ENCODE measurements at places on chromosomes 11 and 22.
A peak's percentile ranks its signal among the peaks of the same experiment; 100 is the strongest.

DNA sequence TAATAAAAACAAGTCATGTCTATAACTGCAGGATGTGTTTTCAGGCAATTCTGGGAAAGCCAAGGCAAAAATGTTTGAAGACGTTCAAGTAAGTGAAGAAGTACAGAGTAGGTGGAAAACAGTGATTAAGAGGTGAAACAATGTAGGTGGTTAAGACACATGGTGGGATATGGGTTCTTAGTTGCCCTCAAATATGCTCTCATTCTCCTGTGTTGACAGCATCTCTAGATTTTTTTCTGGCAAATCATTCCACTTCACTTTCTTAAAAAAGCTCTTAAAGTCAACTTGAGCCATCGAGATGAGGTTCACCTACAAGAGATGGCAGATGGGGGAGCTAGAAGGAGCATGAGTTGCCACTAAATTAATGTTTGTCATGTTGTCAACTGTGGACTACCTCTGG, 1041.0 kb upstream of the CNTN5 start:
- peak; percentile 37 for DNase-seq

DNA sequence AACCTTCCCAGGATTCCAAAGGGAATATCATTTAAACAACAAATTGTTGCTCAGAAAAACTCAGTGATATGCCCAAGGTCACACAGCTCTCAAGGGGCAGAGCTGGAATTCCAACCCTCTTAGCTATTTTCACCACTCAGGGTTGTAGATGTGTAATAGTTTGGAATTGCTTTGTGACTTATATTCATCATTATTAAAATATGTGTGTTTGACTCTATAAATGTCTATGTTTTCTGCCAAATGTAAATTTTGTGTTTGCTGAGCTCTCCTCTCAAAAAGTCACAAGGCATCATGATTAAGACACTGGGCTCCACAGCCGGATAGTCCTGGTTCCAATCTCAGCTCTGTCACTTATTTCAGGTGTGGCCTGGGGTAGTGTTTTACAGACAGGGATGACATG, 407.3 kb downstream of the TMEM135 start:
- peak; percentile 94 for DNase-seq

DNA sequence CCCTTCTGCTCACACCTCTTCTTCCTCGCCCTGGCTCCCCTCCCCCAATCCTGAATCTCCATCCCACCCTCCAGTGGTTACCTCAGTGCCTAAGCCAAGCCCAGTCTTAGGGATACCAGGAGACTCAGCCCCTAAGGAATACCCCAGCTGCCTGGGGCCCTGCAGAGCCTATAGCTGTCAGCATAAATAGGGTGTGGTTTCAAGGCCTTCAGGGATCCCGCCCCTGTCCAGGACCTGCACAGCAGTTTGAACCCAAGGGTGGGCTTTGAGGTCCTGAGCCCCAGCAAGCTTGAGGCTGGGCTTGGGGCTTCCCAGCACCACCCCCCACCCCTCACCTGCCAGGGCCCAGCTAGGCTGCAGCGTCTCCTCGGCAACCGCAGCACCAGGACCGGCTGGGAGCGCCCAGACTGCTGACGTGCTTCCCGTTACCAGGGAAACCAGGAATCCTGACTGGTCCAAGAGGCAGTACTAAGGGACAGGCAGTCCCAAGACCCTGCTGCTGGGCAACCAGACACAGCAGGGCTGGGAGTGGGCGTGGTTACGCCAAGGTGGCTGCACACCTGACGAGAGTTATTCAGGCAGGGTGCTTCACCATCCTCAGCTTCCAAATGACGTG, 13.7 kb downstream of the APBB1 start:
- DNase-seq, result no peak

- peak; percentile 30 for DNase-seq
These were observed 173.6 kb upstream of the CCDC90B start for GRCh38 chr11:83459798-83460197.

DNA sequence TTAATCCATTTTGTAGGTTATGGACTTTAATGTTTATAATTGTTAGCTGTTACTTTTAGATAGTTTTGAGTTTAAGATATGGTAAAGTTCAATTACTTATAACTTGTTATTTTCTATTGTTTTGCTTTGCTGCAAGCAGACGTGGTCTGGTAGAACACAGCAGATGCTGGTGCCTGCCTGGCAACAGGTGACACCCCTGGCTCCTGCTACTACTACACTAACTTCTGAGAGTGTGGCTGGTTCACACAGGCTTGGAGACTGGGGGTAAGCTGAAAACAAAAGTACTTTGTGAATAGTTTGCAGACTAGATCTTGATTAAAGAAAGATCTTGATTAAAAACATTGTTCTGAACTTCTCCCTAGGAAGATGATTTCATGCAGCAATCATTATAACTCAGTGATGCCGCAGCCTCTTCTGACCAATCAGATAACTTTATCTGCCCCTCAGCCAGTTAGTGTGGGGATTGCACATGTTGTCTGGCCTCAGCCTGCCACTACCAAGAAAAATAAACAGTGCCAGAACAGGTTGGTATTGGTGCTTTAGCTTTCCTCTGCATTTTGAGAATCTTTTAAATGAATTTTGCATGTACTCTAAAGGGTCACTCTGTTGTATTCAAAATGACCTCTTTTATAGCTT, 90.4 kb downstream of the HIPK3 start:
- no peak for DNase-seq

- DNase-seq, result no peak
These were observed 27.9 kb downstream of the NOX4 start for GRCh38 chr11:89463266-89463780.

GRCh38 chr11:22317656-22318055, 20.5 kb upstream of the SLC17A6 start:
- no peak for DNase-seq

DNA sequence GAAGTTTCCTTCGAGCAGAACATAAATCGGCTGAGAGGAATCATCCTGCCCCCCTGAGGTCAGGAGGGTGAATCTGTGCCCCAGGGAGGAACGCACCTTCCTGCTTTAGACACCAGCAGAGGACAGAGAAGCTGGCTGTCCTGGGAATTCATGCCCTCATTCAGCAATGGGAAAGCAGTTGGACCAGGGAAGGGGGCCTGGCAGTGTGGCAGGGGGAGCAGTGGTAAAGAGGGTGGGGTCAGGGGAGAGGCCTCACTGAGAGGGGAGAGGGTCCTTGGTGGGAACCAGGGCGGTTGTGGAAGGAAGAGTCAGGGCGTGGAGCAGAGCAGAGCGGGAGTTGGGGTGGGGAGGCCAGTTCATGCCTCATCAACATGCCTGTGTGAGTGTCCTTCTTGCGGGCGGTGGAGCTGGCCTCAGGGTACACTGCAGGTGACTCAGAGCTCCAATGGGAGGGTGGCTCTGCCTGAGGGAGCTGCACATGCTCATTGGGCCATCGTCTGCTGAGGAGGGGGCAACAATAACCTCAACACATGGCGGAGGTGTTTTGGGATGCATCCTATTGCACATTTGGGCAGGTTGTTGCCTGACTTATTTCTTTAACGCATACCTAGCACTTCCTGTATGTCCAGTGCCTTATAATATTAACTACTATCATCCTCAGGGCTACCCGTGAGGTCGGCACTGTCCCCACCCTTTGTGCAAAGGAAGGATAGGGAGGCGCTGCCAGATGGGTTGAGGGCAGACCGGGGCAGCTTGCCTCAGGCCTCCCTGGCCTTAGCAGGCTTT, 23.2 kb downstream of the MED15 start:
- peak; percentile 87 for DNase-seq

GRCh38 chr11:77379253-77379652, 77.8 kb upstream of the GDPD4 start:
- DNase-seq, result peak; percentile 38

GRCh38 chr11:133677387-133677786, 145.1 kb upstream of the OPCML start:
- DNase-seq, result no peak

- peak; percentile 20 for DNase-seq
These were observed 935.3 kb downstream of the DLG2 start for GRCh38 chr11:84691830-84692229.

GRCh38 chr11:11217929-11218628, 135.0 kb downstream of the CSNK2A3 start:
- DNase-seq, result no peak

GRCh38 chr22:30488121-30488520, 16.3 kb upstream of the SEC14L3 start:
- DNase-seq, result no peak

DNA sequence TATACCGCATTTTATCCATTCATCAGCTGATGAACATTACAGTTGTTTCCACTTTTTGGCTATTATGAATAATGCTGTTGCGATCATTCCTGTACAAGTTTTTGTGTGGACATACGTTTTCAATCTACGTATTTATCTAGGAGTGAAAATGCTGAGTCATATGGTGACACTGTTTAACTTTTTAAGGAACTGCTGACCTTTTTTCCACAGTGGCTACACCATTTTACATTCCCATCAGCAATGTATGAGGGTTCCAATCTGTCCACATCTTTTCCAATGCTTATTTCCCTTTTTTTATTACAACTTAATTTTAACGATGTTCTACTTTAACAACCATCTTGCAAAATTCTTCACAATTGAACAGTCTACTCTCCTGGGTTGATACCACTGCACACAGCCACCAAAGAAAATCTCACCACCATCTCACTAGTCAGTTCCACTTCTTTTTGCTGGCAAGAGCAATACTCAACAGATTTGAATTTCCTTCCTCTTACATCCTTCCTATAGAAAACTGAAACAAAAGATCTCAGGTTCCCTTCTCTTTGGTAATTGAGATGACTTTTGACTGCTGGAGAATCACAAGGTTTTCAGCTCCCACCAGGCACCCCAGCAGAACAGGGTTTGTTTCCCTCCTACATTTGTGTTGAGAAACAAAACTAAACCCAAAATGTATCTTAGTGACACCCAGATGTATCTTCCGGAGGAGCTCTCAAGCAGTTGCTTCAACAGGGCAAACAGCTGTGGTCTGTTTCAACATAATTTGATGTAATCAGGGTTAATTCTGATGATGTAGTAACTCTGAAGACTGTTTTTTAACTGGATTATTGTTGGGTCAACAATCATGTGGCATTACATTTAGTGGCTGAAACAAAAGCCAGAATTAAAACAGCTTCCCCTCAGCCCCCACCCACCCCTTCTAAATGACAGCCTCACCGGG, 7.0 kb upstream of the GAB2 start:
- peak; percentile 41 for DNase-seq

DNA sequence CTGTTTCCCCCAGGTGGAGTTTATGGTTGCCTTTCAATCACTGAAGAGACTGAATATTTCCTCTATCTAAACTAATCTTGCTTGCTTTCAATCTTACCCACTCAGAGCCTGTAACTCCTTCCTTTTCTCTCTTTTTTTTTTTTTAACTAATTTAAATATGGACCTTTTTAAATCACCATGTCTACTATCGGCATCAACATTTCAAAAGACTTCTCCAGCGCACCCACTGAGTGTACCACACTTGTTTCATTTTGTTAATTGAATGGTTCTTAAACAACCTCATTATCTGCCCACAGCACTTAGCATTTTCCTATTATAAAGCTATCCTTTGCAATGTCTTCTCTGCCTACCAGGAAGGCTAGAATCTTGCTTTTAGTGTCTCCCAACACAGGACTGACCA, 1212.5 kb downstream of the LRRC4C start:
- no peak for DNase-seq

GRCh38 chr11:109000531-109000930, 335.7 kb downstream of the DDX10 start:
- DNase-seq, result no peak

DNA sequence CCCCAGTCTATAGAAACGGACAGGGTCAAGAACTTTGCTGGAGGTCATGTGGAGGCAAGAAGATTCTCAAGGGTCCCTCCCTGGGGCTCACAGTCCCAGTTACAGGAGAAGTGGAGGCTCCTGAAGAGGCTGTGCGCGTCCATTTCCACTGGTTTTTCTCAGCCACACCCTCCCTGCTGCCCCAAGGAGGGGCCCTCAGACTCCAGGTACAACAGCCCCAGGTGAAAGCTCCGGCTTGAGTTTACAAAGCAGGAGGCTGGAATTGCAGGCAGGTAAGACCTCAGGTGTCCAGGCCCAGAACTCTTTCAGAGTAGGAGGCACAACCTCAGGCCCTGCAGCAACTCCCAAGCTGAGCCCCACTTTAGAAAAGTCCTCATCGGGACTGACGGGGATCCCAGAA, 3.1 kb downstream of the SHANK2 start:
- no peak for DNase-seq

DNA sequence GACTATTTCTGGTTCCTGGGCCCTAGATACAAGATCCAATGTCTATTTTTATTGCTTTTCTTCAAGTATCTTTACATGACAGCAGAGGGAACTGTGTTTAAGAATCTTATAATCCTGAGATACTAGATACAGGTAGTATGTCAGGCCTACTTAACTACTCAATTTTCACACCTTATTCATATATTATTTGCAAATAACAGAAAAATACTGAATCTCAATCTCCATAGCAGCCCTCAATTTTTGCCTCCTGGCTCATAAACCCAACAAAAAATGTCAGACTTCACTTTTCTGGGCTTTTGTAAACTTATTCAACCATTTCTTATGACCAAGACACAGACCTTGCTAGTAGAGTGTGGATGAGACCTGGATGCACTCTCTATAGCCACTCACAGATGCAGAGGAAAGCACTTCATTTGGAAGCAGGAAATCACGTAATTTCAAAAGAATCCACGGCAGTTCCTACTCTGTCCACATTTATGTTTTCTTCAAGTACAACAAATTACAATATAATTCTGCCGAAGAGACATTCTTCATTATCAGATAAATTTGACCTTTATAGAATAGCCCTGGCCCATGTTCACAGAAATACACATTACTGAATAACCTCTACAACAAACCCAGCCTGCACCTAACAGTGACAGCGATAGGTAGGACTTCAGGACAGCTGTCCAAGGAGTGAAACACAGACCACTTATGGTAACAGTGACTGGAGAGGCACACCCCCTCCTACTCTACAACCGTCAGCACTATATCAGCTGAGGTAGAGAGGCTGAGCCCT, 62.0 kb upstream of the YPEL1 start:
- DNase-seq, result peak; percentile 50

- DNase-seq, result no peak
These were observed 218.1 kb downstream of the SNX19 start for GRCh38 chr11:130698174-130698573.

Measured in fibroblast of skin of back (primary cell).